ENCODE measurements at places on chromosomes 3 and 15.

DNA sequence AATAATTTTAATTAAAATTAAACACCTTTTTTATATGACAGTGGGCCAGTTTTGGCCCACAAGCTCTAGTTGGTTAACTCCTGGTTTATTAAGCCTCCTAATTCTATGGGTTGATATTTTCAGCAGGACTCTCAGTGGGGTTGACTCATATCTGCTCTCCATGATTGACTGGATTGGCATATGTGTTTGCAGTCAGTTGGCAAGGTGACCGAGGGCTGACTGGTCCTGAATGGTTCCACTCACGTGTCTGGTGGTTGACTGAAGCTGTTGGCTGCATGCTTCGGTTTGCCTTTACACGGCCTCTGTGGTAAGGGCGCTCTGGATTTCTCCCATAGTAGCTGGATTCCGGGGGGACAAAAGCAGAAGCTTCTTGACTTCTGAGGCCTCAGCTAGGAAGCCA lies 65.3 kb upstream of the ZNF280D start:
- DNase-seq, result no peak

- no peak for DNase-seq
Observed at GRCh38 chr15:37801529-37801928, 132.9 kb upstream of the TMCO5A start.

DNA sequence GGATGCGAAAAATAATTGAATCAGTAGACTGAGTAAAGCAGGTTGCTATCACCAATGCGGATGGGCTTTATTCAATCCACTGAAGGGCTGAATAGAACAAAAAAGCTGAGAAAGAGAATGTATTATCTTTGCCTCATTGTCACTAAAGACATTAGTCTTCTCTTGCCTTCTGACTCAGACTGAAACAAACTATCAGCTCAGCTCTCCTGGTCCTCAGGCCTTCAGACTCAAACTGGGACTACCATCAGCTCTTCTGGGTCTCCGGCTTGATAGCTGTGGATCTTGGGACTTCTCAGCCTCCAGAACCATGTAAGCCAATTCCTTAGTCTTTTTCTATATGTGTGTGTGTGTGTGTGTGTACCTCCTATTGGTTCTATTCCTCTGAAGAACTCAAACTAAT lies 12.6 kb downstream of the IFT57 start:
- DNase-seq, result no peak

- DNase-seq, result no peak
Observed at GRCh38 chr15:82643992-82644391, 3.2 kb downstream of the CPEB1 start.

DNA sequence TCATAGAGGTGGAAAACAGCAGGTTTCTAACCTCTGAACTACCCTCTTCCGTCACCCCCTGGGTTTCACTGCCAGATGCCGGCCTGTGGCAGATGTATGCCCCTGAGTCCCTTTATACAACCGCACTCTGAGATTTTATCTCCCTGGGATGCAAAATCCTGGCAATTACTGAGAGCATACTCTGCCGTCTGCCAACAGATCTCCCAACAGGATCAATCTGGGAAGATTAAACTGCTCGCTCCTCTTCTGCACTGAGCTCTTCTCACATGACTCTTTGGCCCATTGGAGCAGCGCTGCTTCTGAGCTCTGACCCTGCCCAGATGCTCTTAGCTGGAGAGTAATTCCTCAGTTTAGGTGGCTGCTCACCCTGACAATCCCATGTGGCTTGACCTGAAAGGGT lies 133.2 kb downstream of the LIPC start:
- DNase-seq, result no peak

DNA sequence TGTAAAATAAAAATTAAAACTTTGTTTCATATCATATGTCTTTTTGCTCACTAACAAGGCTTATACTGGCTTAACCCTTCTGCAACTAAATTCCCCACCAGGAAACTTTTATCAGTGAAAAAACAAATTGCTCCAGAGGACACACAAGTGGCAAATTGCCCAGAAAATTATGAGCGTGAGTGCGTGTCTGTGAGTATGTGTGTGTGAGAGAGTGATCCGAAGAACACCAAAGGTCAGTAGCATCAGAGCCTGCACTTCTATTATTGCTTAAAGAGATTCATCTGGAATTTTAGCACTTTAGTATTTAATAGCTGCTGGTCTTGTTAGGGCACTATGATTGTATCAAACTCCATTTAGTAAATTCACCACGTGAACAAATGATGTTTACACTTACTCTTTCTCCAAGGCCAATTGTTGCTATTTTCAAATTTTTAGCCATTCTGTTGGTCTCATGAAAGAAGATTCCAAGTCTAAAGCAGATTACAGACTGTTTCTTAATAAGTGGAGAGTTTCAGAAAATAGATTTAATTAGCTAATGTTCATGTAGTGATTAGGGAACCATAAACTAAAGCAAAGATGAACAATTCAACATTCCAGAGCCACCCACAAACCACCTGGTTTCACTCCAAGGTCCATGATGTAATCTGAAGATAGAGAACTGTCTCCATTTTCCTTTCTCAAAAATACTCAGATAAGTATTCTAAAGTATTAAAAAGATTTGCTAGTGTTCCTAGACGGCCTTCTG lies 91.1 kb upstream of the IL12A start:
- DNase-seq, result no peak

DNA sequence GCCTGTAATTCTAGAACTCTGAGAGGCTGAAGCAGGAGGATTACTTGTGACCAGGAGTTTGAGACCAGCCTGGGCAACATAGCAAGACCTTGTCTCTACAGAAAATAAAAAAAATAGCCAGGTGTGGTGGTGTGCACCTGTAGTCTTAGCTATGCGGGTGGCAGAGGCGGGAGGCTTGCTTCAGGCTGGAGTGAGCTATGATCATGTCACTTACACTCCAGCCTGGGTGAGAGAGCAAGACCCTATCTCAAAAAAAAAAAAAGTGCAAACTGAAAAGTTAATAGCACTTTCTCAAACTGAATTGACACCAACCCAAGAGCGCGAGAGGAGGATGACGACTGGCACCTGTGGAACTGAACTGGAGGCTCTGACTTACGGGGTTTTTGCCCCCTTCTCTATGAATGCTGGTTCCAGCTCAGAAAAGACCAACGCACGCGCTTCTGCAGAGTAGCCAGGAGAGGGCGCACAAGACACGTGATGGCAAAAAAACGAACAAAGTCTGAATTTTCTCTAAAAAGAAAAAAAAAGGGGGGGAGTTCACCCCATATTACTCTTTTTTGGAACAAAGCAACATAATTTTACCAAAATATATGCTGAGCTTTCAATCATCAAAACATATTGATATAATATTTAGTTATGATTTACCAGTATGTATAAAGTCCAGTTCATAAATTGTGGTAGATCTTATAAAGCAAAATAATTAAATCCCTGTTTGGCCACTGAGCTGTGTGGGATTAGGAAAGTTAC lies 23.7 kb downstream of the CFAP92 start:
- DNase-seq, result peak; percentile 15

GRCh38 chr15:42427429-42428223 lies 63.3 kb downstream of the ZNF106 start:
- DNase-seq, result no peak

DNA sequence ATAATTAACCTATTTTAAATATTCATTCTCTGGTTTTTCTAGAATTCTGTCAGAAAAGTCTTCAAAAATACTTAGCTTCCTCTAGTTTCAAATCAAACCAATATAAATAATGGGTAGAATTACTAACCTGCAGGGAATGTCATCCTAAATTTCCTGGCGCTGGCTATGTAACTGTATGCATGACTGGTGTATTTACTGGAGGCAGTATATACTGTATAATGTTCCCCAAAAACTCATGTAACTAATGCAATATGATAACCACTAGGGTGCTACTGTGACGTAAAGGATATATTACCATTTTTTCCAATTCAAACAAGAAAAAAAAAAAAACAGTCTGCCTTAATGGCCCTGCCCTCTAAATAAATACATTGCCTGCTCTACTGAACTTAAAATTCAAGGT lies 407.5 kb downstream of the MECOM start:
- DNase-seq, result no peak

DNA sequence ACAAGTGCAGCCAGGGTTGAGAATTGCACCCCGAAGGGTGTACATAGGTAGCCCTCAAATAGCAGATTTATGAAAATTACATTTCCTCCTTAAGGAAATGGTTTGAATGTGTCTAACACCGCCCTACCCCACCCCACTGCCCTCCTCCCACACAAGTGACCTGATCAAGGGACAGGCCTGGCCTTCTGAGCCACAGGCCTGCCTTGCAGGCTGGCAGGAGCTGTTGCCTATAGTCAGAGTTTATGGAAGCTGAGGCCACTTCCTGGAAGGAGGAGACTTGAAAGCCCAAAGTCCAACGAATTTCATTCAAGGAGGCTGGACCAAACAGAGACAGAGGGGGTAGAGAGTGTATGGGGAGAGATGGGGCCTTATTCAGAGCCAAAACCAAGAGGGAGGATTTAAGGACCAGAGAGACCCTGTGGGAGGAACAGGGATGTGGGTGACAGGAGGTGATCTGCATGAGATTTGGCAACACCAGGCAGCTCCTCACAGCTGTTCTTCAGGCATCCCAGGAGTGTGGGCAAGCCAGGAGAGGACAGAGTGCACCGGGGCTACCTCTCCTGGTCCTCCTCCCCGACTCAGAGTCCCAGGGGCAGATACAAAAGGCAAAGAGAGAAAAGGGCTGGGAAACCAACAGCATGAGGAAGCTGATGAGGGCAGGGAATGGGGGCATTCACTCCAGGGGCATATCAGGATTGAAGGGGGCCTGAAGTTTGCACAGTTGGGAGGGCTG lies 100.4 kb upstream of the HES1 start:
- DNase-seq, result no peak

DNA sequence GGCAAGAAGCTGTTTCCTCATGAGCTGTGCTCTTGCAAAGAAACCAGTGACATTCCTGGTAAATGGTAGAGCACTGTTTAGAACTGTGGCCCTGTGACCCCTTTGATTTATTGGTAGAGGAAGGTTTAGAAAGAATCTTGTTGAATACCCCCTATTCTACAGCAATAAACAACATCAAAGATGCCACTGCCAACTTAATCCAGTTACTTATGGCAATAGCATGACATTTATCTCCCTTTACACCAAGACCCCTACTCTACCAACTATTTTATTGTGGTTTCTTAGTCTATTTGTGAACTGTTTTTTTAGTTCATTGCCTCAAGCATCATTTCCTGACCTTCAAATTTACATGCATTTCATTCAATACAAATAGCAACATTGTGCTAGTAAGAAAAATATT lies 288.6 kb downstream of the EPHA3 start:
- DNase-seq, result no peak

DNA sequence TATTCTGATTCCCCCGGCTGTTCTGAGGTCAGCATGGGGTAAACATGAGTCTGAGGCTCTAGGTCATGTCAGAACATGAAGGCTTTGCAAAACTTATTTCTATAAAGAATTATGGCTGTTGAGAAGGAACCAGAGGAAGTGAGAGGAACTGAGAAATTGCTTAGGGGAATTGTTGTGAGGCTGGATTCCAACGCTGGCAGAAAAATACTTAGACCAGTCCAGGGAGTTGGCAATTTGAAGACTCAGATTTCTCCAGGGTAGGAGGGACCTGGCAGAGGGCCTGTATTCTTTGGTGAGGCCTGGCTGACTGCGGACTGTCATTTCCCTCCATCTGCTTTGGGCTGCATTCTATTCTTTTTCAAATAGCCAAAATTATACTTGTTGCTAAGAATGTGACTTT lies 155.5 kb downstream of the PLD1 start:
- no peak for DNase-seq

- no peak for DNase-seq
Observed at GRCh38 chr3:127707851-127708411, 35.2 kb downstream of the ABTB1 start.

Data from HCT116 (cell line).